Stimulated activated CD8-positive, alpha-beta memory T cell treated with anti-CD3 and anti-CD28 coated beads, Interleukin-7, amount 100 ng/mL, for 24 hours (primary cell): ENCODE measurements at places on chromosomes 6 and 20.

DNA sequence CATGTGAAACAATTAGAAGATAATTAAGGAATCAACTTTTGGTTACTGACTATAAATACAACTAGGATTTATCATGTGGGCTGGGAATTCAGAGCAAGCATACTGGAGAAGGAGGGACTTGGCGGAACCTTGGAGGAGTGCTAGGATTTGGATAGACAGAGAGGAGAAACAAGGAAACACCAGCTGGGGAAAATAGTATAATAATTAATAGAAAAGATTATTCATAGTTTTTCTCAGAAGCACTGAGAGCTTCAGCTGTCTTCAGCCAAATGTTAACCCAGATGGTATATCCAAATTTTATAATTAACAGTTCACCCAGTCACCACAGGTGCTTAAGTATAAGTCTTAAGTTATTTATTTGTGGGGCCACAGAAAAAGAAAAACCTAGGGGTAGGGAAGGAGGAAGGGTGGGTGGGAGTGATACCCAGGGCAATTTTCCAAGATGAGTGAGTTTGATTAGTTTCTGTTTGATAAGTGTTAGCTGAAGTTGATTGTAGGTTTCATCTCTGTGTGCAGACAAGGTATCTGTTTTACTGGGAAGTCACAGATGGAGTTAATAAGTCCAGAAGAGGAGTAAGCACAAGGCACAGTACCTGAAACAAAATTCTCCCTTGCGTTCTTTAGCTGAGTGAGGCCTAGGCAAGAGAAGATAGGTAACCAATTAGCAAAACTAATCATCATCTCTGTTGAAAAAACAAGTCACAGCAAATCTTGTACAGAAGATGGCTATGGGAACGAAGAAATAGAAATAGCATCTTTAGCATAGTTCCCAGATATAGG is 175.5 kb downstream of the TFAP2B start:
- no peak for DNase-seq

- DNase-seq: no peak
These were observed 86.1 kb downstream of the CDC5L start for GRCh38 chr6:44473393-44474189.

GRCh38 chr20:16619953-16620352 is 46.7 kb upstream of the KIF16B start:
- DNase-seq: no peak

- no peak for DNase-seq
These were observed 347.0 kb upstream of the HSF2 start for GRCh38 chr6:122052346-122052900.

GRCh38 chr6:11534561-11534960 is 3.0 kb upstream of the TMEM170B start:
- no peak for DNase-seq

DNA sequence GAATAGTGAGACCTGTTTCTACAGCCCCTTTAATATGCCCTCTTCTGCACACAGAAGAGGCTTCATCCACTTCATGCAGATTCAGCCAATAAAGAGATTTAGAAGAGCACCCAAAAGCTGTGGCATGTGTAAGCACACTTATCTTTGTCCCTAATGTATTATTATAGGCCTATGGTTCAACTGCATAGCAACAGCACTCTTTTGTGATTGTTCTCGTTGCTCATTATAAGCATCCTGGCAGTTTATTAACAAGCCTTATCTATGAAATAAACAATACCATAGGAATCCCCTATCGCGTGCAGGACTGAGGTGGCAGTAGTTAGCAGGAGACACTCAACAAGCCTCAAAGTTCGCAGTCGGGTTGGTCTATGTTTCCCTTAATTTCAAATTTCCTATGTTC is 138.5 kb upstream of the BEND6 start:
- DNase-seq: no peak

- DNase-seq: no peak
These were observed 131.7 kb upstream of the MLIP start for GRCh38 chr6:53979468-53980067.

GRCh38 chr6:123022975-123023374 is 26.9 kb downstream of the CLVS2 start:
- DNase-seq: no peak

GRCh38 chr6:39428816-39429215 is 106.3 kb upstream of the KCNK16 start:
- DNase-seq: no peak

DNA sequence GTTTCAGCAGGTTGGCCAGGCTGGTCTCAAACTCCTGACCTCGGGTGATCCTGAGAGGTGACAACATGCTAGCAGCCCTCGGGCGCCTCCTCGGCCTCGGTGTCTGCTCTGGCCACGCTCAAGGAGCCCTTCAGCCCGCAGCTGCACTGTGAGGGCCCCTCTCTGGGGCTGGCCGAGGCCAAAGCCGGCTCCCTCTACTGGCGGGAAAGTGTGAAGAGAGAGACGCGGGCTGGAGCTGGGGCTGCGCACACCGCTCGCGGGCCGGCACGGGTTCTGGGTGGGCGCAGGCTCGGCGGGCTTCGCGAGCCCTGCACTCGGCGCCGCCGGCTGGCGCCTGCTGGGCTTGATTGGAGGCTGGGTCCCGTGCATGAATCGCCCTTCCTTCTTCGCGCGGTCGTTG is 80.8 kb upstream of the RBM24 start:
- no peak for DNase-seq

- no peak for DNase-seq
These were observed 29.1 kb upstream of the HDAC2 start for GRCh38 chr6:114000069-114000468.

GRCh38 chr6:156916130-156916801 is 139.1 kb downstream of the ARID1B start:
- no peak for DNase-seq

DNA sequence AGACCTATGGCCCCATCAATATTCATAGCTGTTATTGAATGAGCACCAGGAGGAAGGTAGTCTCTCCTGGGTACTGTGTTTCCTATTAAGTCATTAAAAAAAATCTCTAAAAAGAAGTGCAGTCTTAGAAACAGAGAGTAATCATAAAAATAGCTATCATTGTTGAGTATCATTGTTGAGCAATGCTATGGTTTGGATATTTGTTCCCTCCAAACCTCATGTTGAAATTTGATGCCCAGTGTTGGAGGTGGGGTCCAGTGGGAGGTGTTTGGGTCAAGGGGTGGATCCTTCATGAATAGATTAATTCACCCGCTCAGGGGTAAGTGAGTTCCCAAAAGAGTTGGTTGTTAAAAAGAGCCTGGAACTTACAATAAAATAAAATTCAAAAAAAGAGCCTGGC is 88.1 kb upstream of the IYD start:
- DNase-seq: no peak

- DNase-seq: no peak
These were observed 1.0 kb downstream of the MAP1LC3A start for GRCh38 chr20:34559311-34560140.

GRCh38 chr6:3175715-3176402 is 18.5 kb upstream of the TUBB2A start:
- no peak for DNase-seq

- DNase-seq: no peak
These were observed at the start of gene C20orf144 for GRCh38 chr20:33662172-33662571. C20orf144 (plus strand) TSS chr20:33662327; CDS start chr20:33662346, 19 bp downstream.

- DNase-seq: no peak
These were observed 1.2 kb downstream of the DCBLD1 start for GRCh38 chr6:117483645-117484016.

- DNase-seq: no peak
These were observed 3.6 kb downstream of the NELFCD start for GRCh38 chr20:58984691-58985090.

GRCh38 chr20:19327401-19327800 is 115.0 kb downstream of the SLC24A3 start:
- no peak for DNase-seq

DNA sequence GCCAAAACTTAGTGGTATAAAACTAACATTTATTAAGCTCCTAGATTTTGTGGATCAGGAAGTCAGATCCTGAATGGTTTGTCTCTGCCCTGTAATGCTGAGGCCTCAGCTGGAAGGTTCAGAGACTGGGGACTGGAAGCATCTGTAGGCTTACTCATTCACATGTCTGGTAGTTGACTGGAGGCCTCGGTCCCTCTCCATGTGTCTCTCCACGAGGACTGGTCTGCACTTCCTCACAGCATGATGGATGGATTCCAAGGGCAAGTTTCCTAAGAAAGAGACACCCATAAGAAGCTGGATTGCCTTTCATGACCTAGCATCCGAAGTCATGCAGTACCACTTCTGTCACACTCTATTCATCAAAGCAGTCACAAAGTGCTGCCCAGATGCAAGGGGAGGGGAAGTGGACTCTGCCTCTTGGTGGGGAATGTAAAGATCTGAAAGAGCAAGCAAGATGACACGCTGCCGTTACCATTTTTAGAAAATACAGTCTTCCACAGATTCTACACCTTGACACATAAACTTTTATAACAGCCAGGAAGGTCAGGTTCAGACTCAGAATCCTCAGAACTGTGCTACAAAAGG is 17.2 kb upstream of the MDGA1 start:
- DNase-seq: no peak

DNA sequence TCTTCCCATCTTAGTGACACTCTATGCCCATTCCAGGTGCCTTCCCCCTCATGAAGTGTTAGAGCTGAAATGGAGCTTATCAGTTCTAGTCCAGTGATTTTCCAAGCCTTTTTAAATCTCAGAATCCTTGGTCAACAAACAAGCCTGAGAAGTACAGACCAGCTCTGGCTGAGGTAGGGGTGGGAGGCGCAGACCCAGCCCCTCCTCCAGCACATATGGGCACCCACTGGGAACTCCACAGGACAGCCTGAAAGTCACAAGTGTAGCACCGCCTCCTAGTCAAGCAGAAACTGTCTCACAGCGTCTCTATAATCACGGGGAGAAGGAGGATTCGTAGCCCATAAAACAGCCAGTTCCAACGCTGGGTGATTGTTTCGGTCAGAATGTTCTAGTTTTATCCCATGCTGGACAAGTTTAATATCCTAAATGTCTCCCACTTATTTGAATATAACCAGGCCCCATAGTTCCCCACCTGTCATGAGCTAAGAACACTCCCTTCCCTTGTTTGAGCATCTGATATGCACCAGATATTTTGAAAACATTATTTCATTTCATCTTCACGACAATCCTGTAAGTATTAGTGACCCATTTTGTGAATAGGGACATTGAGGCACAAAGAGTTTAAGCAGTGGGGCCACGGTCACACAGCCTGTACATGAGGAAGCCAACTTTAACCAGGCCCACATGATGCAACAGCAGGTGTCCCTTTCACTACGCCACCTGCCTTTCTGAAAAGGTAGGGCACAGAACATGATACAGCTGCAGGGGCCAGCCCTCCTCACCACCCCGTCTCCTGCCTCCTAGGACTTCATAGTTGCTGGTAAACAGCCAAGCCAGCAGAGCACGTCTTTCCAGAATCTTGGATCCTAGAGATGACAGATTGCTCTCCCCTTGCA is 40.1 kb downstream of the TRAF3IP2 start:
- no peak for DNase-seq

- DNase-seq: no peak
These were observed 3.3 kb downstream of the PLCB4 start for GRCh38 chr20:9071976-9072726.

- peak; percentile 40 for DNase-seq
These were observed 8.9 kb downstream of the EHMT2 start for GRCh38 chr6:31888276-31889258.

DNA sequence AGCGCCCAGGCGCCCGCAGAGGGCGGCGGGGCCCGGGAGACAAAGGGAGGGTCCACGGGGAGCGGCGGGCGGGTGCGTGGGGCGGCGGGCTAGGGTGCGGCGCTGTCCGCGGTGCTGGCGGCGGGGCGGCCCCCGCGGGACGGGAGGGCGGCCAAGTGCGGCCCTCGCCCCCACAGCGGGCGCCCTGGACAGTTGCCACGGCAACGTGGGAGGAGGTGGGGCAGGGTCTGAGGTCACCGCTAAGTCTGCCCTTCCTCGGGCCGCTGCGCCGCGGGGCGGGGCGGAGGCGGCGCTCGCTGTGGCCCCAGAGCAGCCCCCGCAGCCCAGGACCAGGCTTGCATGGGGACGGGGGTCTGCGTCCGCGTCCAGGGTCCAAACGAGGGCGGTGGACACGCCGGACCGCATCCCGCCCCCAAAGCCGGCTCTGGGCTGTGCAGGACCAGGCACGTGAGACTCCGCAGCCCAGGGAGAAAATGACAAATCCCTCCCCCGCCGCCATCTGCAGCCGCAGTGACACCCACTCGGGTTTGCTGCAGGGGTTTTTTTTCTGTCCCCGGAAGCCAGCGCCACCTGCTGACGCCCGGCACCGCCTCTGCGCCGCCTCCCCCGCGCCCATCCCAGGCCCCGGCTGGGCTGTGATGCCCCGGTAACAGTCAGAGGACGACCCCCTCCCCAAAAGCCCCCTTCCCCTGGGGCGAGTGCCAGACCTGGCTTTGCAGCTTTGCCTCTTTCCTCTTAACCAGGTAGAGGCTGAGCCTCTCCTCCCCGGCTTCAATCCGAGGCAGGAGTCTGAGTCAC is 36.8 kb downstream of the YTHDF1 start:
- peak; percentile 37 for DNase-seq

DNA sequence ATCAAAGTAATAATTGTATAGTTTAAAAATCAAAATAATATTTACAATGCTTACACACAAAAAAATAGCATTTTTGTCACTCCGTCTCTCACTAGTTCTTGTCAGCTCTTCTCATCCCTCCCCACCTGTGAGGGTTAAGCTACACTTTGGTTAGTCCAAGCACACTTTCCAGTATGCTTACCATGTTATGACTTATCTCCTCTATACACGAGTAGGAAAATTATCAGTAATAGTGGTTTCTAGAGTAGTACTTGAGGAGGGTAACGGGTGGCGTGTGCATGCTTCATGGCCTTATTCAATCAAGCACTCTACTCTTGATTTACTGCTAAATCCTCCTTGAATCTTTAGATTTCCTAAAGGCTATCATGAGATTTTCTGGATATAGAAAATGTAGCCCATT is 443.7 kb downstream of the UTRN start:
- no peak for DNase-seq

GRCh38 chr6:148524976-148525375 is 182.3 kb downstream of the SASH1 start:
- no peak for DNase-seq

DNA sequence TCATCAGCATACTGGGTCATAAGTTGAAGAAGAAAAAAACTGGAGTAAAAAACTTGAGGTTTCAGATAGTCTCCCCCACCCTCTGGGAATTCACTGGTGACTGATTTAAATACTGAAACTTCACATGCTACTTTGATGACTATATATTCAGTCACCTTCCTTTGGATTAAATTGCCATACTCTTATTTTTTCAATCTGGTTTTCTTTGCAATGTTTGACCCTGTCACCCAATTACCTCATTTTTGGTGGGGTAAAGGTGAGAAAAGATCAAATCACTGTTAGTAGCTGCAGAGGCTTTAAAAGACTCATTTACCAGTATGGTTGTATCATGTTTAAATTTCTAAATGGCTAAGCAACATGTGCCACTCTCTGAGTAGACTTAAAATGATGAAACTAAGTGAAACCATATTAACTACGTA is 862.7 kb upstream of the FLRT3 start:
- no peak for DNase-seq

DNA sequence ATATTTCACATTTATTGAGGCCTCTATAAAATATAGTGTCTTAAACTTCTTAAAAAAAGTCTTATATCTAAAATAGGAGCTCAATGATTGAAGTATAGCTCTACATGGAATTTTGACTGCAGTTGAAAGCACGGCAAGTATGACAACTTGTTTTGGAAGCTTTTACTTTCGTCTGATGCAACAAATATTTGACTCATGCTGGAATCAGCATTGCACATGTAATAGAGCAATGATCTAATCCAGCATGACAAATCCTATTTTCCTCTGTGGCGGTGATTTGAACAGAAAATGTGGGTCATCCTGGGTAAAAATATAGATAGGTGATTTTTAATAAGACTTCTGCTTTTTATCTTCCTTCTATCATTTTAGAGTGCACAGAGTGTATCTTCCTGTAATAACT is 111.6 kb downstream of the TINAG start:
- DNase-seq: no peak
